ENCODE measurements at places on chromosomes 3 and 15. TPM values are rescaled to one million over a fixed set of nuclear protein-coding genes. Genes with fewer than 3 reads are reported as not detected.

SSUH2 gene
- 0.44 TPM for total RNA-seq

GRCh38 chr3:183975981-183976662, 41.6 kb downstream of the ABCC5 start:
- DNase-seq: no peak
- H3K27me3 ChIP-seq: no peaks in the 10 kb centered on the region
- H3K27ac ChIP-seq: no peak overlapping the region

NMNAT3 gene
- total RNA-seq: 19.4 TPM

- no peak overlapping the region for H3K4me3 ChIP-seq
- no peaks in the 10 kb centered on the region for H3K4me1 ChIP-seq
- H3K27me3 ChIP-seq: no peaks in the 10 kb centered on the region
Observed at GRCh38 chr15:90823455-90823974, 44.9 kb upstream of the FURIN start.

- H3K4me3 ChIP-seq: no peak overlapping the region
- no peak overlapping the region for H3K27ac ChIP-seq
- no peaks in the 10 kb centered on the region for H3K27me3 ChIP-seq
- H3K4me1 ChIP-seq: no peaks in the 10 kb centered on the region
Observed at GRCh38 chr3:40961104-40961857, 238.0 kb upstream of the CTNNB1 start.

GRCh38 chr15:71588746-71589145, 221.6 kb upstream of the NR2E3 start:
- H3K27ac ChIP-seq: no peak overlapping the region
- H3K4me3 ChIP-seq: no peak overlapping the region
- no peaks in the 10 kb centered on the region for H3K27me3 ChIP-seq
- no peak for DNase-seq
- H3K36me3 ChIP-seq: no peaks in the 10 kb centered on the region

HCLS1 gene
- 95.3 TPM for total RNA-seq

RFC4 gene
- total RNA-seq: 5.4 TPM

GRCh38 chr3:104825116-104825515, 541.6 kb upstream of the ALCAM start:
- no peak overlapping the region for H3K27ac ChIP-seq
- no peaks in the 10 kb centered on the region for H3K36me3 ChIP-seq
- H3K4me1 ChIP-seq: no peaks in the 10 kb centered on the region
- DNase-seq: no peak
- no peaks in the 10 kb centered on the region for H3K27me3 ChIP-seq

DNA sequence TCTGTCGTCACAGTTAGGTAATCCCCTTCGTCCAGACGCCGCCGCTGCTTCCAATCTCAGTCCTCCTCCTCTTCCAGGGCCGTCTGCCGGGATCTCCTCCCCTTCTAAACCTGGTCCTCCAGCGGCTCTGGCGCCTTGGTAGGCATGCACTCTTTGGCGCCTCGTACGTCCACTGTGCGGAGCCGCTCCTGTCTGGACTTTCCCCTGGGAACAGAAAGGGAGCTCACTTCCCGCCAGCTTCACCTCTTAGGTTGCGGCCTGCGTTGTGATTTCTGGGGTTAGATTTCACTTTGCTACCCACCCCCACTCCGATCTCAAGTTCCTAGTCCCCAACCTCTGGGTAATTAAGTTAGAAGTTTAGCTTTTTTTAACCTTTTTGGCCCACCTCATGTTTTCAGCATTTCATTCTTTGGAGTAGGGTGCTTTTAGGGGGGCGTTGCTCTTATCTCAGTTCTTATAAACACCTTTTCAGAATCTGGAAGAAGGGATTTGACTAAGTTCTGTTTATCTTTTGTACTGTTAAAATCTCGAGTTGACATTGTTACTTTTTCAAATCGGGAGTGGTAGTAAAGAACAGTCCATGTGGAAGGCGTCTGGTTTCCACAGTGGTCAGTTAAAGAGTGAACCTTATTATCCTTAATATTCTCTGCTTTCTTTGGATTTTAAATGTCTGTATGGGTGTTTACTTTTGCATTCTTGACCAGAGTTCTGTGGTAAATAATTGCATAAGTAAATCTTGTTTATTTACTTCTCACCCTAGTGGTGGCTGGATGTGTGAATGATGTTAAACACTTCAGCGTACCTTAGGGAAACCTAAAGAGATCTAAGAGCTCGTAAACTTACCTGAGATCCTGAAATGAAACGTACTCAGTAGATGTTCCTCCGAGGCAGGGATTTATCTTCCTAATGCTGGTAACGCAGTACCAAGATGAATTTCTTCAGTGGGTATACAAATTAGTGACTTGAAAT, 611 bp downstream of the CTDSPL2 start:
- H3K27ac ChIP-seq: peak overlapping the region; percentile 95
- H3K4me3 ChIP-seq: peak overlapping the region; percentile 87
- no peaks in the 10 kb centered on the region for H3K4me1 ChIP-seq
- no peak for DNase-seq
- no peaks in the 10 kb centered on the region for H3K27me3 ChIP-seq

GRCh38 chr3:43606284-43606683, 15.5 kb downstream of the ANO10 start:
- peaks cover 32% of the 10 kb centered on the region for H3K36me3 ChIP-seq
- no peak for DNase-seq
- H3K27ac ChIP-seq: no peak overlapping the region
- no peak overlapping the region for H3K4me3 ChIP-seq
- no peaks in the 10 kb centered on the region for H3K27me3 ChIP-seq
- H3K4me1 ChIP-seq: no peaks in the 10 kb centered on the region

GRCh38 chr3:170670504-170670903, 84.6 kb upstream of the SLC7A14 start:
- no peak for DNase-seq
- H3K27me3 ChIP-seq: no peaks in the 10 kb centered on the region
- H3K36me3 ChIP-seq: no peaks in the 10 kb centered on the region
- no peak overlapping the region for H3K4me3 ChIP-seq
- no peak overlapping the region for H3K27ac ChIP-seq

- no peaks in the 10 kb centered on the region for H3K27me3 ChIP-seq
- H3K36me3 ChIP-seq: no peaks in the 10 kb centered on the region
- no peak for DNase-seq
- no peak overlapping the region for H3K4me3 ChIP-seq
- peak overlapping the region; percentile 46 for H3K27ac ChIP-seq
Observed at GRCh38 chr15:63198371-63199250, 9.2 kb downstream of the RAB8B start.

Measured in tibial nerve (tissue), 4 donors.